Bronchial smooth muscle cell (primary cell): ENCODE measurements at places on chromosomes 13 and 19. TPM values are rescaled to one million over a fixed set of nuclear protein-coding genes. Genes with fewer than 3 reads are reported as not detected.

C1QTNF9B gene
- total RNA-seq = 0.43 and 0.95 TPM in 2 replicates

SULT2A1 gene
- total RNA-seq = not detected in 2 replicates

SLITRK5 gene
- under 0.01 TPM in 1 of 2 replicates, not detected in the other for total RNA-seq

PCDH20 gene
- not detected in 2 replicates for total RNA-seq

LILRA1 gene
- total RNA-seq = not detected in 2 replicates

BST2 gene
- 0.60 and 2.8 TPM in 2 replicates for total RNA-seq

NANOS2 gene
- not detected in 2 replicates for total RNA-seq

FGF14 gene
- 3.0 and 4.6 TPM in 2 replicates for total RNA-seq

FAM216B gene
- not detected in 2 replicates for total RNA-seq

KCNK6 gene
- 1.9 and 2.0 TPM in 2 replicates for total RNA-seq

CAMSAP3 gene
- total RNA-seq = not detected in 2 replicates

SCN1B gene
- total RNA-seq = 10.6 and 15.6 TPM in 2 replicates

ZNF493 gene
- 31.7 and 36.8 TPM in 2 replicates for total RNA-seq

S1PR5 gene
- under 0.01 and 0.16 TPM in 2 replicates for total RNA-seq

CCDC169 gene
- total RNA-seq = 4.8 and 5.0 TPM in 2 replicates

PSG11 gene
- total RNA-seq = not detected in 2 replicates

OR7A5 gene
- not detected in 2 replicates for total RNA-seq

CEACAM3 gene
- not detected in 2 replicates for total RNA-seq

SERP2 gene
- total RNA-seq = 10.6 and 11.0 TPM in 2 replicates

IGFL3 gene
- total RNA-seq = not detected in 2 replicates

ZNF90 gene
- total RNA-seq = 0.69 and 1.1 TPM in 2 replicates

ZNF546 gene
- total RNA-seq = 5.7 and 8.4 TPM in 2 replicates

LDLR gene
- 113 and 174 TPM in 2 replicates for total RNA-seq

ZNF534 gene
- 0.17 TPM in 1 of 2 replicates, not detected in the other for total RNA-seq

PRRG2 gene
- 0.32 and 1.0 TPM in 2 replicates for total RNA-seq

CHERP gene
- total RNA-seq = 4.4 and 4.6 TPM in 2 replicates

KCTD15 gene
- 8.2 and 38.6 TPM in 2 replicates for total RNA-seq

NCAN gene
- total RNA-seq = under 0.01 TPM in 1 of 2 replicates, not detected in the other

LIM2 gene
- total RNA-seq = not detected in 2 replicates

DAND5 gene
- not detected in 2 replicates for total RNA-seq

NLRP7 gene
- not detected in 2 replicates for total RNA-seq

NFIX gene
- total RNA-seq = 95.4 and 122 TPM in 2 replicates

CPAMD8 gene
- 0.47 and 0.69 TPM in 2 replicates for total RNA-seq

DNAJB1 gene
- 52.8 and 63.5 TPM in 2 replicates for total RNA-seq

LGALS14 gene
- total RNA-seq = not detected in 2 replicates

EFNB2 gene
- 0.09 and 0.47 TPM in 2 replicates for total RNA-seq

PTGER1 gene
- total RNA-seq = 3.8 and 6.6 TPM in 2 replicates

IGLON5 gene
- total RNA-seq = not detected in 2 replicates

DENND1C gene
- not detected in 2 replicates for total RNA-seq

WDR88 gene
- total RNA-seq = 0.17 TPM in 1 of 2 replicates, not detected in the other

PCP2 gene
- not detected in 2 replicates for total RNA-seq

NLRP5 gene
- not detected in 2 replicates for total RNA-seq

ZNF285 gene
- 3.2 and 3.9 TPM in 2 replicates for total RNA-seq

SYCN gene
- not detected in 2 replicates for total RNA-seq

HSH2D gene
- not detected in 2 replicates for total RNA-seq
